ENCODE measurements at places on chromosomes 13 and 19.

DNA sequence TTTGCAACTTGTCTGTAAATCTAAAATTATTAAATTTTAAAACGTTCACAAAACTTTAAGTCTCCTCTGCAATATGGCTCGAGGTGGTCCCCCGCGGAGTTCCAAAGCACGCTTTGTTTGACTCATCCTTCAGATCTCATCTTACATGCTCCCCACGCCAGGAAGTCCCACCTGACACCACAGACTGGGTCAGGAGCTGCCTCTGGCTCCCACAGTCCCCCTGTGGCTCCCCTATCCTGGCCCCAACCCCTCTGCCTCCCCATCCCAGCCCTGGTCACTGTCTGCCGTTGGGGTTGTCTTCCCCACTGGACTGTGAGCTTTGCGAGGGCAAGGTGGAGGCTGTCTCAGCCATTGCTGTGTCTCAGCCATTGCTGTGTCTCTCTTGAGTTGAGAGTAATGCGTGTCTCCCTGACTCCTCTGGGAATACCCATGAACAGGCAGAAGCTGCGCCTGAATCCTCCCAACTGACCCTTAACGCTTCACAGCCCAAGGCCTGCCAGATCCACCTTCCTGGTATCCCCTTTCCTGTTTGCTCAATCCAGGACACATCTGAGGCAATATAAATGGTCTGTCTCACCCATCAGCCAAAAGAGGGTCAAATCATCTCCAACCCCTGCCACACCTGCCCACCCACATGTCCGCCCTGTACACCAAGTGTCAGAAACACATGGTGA lies 15.9 kb downstream of the DYRK1B start:
- DNase-seq: no peak

DNA sequence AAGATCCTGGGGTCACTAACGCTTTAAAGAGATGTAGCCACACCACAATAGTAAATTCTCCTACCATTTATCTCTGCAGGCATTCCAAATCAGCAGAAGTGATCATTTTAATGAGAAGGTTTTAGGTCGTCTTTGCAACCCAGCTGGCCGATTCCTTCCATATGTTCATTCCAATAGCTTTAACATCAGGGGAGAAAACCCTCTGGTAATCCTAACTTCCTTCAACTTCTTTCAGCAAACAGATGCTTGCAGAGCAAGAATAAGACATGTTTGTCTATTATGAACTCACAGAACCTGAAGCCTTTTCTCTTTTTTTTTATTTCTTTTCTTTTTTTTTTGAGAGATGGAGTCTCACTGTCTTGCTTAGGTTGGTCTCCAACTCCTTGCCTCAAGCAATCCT lies 498.6 kb upstream of the SLITRK1 start:
- no peak for DNase-seq

DNA sequence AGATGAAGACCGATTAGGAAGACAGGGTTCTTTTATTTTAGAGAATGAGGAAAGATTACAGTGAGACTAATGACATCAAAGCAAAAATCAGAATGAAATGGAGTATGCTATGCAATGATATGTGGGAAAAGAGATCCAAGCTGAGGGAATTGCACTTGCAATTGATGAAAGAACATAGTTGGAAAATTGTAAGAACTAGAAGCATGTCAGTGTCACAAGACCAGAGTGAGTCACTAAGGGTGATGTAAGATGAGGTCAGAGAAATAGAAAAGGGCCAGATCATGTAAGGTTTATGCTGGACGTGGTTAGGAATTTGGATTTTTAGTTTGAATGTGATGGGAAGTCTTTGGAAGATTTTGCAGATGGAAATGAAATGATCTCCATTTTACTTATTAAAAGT lies 1937.3 kb downstream of the OLFM4 start:
- DNase-seq: no peak

GRCh38 chr13:40185414-40185813 lies 481.0 kb downstream of the FOXO1 start:
- DNase-seq: no peak

DNA sequence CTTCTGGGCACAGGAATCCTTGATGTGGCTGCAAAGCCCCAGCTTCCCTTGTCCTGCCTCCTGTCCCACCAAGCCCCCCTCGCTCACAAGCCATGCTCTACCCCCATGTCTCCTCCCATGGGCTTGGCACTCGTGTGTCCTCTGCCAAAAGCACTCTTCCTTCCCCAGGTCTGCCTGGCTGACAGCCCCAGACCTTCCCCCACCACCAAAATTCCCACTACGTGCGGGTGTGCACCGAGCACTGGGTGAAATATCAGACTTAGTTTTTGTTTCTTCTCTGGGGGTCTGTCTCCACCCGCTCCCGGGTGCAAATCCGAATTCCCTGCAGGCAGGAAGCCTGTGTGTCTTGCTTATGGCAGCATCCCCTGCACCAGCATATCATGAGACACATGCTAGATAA lies 5.9 kb upstream of the VSTM2B start:
- no peak for DNase-seq

- no peak for DNase-seq
These were observed 19.0 kb downstream of the MAN2B1 start for GRCh38 chr19:12647490-12648071.

GRCh38 chr13:79534596-79534995 lies 53.6 kb downstream of the NDFIP2 start:
- no peak for DNase-seq

- no peak for DNase-seq
These were observed 72.9 kb downstream of the ARHGEF7 start for GRCh38 chr13:111187960-111188541.

- no peak for DNase-seq
These were observed 389.4 kb downstream of the RFC3 start for GRCh38 chr13:34207334-34207733.

GRCh38 chr13:67489016-67489415 lies 258.9 kb upstream of the PCDH9 start:
- DNase-seq: no peak

GRCh38 chr13:23870356-23871140 lies 18.7 kb downstream of the MIPEP start:
- no peak for DNase-seq

- no peak for DNase-seq
These were observed 6.0 kb upstream of the PRX start for GRCh38 chr19:40419066-40419612.

GRCh38 chr19:4709440-4710280 lies 14.0 kb downstream of the DPP9 start:
- DNase-seq: no peak

Measured in activated CD4-positive, alpha-beta T cell treated with anti-CD3 and anti-CD28 coated beads, Interleukin-2, amount 50 U/mL, for 4 hours (primary cell).